ENCODE measurements at places on chromosomes 7 and 10. TPM values are rescaled to one million over a fixed set of nuclear protein-coding genes. Genes with fewer than 3 reads are reported as not detected.
A peak's percentile ranks its signal among the peaks of the same experiment; 100 is the strongest.

DNA sequence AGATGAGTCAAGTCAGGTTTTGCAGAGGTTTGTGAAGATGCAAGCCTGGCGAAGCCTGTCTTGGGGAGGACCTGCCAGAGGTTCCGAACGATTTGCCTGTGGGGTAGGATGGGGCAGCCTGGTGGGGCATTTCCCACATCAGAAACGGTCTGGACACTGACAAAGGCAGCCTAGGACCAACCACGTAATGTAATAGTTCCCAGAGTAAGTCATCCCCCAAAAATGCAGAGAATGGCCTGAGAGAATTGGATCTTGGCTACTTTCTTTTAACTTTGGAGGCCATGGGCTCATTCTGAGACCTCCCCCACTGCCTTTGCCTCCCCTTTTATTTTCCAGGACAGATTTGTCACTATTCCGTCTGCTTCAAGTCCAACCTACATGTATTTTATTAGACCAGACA, 168.9 kb upstream of the SH2B2 start:
- DNase-seq: peak; percentile 88

Gene SLC16A9
- polyA plus RNA-seq: 0.05 TPM

DNA sequence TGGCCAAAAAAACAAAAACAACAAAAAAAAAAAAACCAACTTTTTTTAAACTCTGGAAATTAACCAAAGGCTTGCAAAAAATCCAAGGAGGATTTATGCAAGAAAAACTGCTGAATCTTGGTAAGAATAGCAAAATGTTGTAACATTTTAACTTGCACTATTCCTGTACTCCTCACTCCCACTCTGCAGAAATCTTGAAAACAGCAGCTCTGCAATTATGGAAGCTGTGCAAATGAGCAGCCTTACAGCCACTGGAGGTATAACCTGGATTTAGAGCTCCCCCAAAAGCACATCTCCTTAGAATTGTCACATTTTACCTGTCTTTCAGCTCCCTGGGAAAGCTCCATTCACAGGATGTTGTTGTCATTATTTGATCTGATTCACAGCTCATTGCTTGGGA, 41.8 kb upstream of the LRGUK start:
- DNase-seq: no peak

GRCh38 chr7:130444234-130444633, 3.4 kb upstream of the CEP41 start:
- no peak for DNase-seq

- DNase-seq: no peak
Measured at GRCh38 chr7:152893801-152894294, 134.3 kb downstream of the ACTR3B start.

Gene DMBT1
- 0.01 TPM for polyA plus RNA-seq

DNA sequence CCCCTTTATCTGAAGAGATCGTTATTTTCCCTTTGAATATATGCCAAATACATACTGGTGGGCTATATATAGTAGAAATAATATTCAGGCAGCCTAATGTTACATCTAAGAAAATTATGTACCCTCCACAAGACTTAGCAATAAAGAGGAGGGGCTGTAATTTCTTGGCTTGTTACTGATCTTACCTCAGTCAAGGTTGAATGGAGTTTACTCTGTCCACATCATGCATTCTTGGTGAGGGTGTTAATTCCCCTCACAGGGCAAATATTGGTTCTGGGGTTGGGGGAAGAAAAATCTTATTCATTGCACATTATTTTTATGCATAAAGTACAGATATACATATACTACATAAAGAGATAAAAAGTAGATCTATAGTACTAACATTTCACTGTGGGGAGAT, 145.8 kb upstream of the ANK3 start:
- DNase-seq: no peak

DNA sequence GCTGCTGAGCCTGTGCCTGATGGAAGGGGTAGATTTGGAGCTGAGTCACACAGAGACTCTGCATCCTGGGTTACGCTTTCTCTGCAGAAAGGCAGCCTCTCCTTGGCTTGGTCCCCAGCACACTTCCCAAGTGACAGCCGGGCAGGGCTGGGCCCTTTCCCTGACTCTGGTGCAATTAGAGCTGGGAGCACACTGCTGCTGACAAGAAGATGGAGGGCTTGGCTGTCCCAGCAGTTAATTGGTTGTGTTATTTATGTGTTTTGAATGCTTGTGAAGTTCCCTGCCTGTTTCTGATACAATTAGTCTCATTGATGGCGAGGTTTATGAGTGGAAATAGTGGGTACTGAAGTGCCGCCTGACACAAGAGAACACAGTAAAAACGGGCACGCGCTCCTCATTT, 123.6 kb downstream of the TCERG1L start:
- DNase-seq: no peak

GRCh38 chr7:30468041-30468440, 10.5 kb downstream of the NOD1 start:
- DNase-seq: no peak

Gene NPC1L1
- not detected for polyA plus RNA-seq

Gene KIAA1217
- polyA plus RNA-seq: 2.2 TPM

Gene GLI3
- 4.4 TPM for polyA plus RNA-seq

Gene MACC1
- not detected for polyA plus RNA-seq

DNA sequence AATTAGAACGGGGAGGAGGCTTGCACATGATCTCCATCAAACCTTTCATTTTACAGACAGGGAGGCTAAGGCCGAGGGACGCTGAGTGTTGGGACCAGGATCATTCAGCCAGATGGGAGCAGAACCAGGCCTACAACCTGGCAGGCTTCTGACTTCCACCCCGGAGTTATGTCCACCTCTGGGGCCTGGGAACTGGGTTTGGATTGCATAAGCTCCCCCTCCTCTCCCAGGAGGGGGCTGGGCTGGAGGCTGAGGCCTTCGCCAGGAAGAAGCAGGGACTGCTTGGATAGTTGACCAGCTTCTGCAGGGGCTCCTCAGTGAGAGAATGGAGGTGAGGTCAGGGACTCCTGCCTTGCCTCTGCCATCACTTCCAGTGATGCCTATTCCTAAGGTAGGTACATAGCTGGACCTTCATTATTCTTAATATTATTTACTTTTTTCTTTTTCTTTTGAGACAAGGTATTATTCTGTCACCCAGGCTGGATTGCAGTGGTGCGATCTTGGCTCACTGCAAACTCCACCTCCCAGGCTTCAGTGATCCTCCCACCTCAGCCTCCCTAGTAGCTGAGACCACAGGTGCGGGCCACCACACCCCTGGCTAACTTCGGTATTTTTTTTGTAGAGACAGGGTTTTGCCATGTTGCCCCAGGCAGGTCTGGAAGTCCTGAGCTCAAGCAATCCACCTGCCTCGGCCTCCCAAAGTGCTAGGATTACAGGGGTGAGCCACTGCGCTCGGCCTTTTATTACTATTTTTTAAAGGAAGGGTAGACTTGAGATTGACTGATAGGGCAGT, 1.3 kb downstream of the SNX10 start:
- no peak for DNase-seq

GRCh38 chr7:74026903-74027682, 880 bp upstream of the ELN start:
- DNase-seq: no peak

Gene IDI2
- polyA plus RNA-seq: not detected

DNA sequence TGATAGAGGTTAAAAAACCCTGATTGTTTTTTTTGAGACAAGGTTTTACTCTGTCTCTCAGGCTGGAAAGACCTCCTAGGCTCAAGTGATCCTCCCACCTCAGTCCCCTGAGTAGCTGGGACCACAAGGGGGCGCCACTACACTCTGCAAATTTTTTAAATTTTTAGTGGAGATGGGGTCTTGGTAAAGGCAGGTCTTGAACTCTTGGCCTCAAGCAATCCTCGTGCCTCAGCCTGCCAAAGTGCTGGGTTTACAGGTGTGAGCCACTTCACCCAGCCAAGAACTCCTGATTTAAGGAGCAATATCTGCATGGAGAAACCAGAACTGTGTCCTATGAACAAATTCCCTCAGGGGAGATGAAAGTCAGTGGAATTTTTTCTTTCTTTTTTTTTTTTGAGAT, 7.3 kb upstream of the KLHDC10 start:
- no peak for DNase-seq

DNA sequence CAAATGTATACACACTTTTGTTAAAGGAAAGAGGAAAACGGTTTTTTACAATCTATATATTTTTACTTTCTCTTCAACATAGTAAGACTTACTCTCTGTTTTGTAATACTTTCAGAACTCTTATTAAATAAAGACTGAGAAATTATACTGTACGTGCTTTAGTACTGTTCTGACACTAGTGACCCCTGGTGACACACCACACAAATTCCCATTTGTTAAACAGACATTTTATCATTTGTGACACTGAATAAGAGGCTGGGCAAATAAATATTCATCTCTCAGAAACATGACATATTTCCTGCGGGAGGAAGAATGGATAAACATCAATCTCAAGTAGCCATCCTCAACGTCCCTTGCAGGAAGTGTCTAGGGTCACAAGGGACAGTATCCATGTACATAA, 68.9 kb upstream of the ZNF33B start:
- DNase-seq: no peak

Gene WDFY4
- polyA plus RNA-seq: not detected

GRCh38 chr7:121397822-121398221, 1.7 kb upstream of the FAM3C start:
- DNase-seq: no peak

Gene ACTL6B
- not detected for polyA plus RNA-seq

Gene CDK6
- 29.8 TPM for polyA plus RNA-seq

Gene SLC26A4
- 0.12 TPM for polyA plus RNA-seq

GRCh38 chr7:96422388-96422787, 100.5 kb upstream of the SLC25A13 start:
- no peak for DNase-seq

Gene LIPN
- not detected for polyA plus RNA-seq

DNA sequence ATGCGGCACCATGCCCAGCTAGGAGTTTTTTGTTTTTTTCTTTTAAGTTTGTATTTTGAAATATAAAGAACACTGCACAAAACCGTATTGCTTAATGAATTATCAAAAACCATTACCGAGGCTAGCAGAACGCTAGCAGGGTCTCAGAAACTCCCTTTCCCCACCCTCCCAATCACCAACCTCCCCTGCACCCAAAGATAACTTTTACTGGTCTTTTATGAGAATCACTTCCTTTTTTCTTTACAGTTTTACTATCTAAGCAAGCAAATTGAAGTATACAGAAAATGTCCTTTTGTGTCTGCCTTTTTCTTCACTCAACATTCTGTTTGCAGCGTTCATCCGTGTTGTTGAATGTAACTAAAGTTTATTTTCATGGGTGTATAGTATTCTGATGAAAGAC, 13.4 kb downstream of the HIP1 start:
- no peak for DNase-seq

DNA sequence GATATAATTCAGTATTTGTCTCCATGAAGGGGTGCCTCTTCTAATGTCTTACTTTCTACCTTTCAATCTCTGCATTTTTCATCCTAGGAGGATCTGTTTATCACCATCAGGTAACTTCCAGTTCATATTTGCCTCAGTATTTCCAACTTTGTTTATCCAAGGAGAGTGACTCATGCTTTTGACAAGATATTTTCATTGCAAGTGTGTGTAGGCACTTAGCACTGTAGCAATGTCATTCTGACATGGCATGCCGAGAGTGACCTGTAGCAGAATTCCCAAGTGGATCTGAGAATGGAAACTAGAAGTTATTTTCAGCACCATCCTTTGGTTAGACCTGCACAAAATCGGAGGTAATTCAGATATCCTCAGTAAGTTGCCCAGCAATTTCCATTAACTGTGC, 129.9 kb downstream of the INHBA start:
- DNase-seq: no peak

- DNase-seq: no peak
Measured at GRCh38 chr10:62024026-62024701, 122.7 kb downstream of the ARID5B start.

DNA sequence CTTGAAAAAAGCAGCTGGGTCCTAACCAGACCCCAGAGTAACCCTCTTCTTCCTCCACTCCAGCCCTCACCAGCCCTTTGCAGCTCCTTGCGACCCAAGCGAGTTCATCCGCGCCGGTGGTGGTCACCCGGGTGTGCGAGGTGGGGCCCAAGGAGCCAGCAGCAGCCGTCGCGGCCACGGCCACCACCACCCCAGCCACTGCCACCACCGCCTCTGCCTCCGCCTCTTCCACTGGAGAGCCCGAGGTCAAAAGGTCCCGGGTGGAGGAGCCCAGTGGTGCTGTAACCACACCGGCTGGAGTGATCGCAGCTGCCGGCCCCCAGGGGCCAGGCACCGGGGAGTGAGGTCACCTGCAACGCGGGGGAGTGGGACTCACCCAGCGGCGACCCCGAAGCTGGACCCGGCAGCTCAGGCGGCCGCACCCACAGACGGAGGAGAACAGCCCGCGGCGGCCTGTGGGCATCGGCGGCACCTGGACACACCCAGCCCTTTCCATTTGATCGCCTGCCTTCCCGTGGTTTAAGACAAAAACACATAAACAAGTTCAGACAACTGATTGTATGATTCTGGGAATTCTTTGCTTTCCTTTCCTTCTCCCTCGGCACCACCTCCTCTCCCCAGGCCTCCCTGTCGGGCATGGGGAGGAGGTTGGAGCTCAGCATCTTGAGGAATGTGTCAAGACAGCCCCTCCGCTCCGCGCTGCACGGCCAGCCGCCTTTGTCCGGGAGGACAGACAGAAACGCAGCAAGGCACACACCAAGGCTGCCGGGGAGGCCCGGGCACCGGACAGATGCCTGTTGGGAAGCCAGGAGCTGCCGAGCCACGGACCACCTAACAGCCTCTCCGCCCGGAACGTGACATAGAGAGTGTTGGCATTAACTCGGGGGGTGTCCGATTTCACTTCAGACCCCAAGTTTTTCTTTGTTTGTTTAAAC, 13.0 kb upstream of the AP5Z1 start:
- no peak for DNase-seq

GRCh38 chr10:132602614-132603013, 65.0 kb downstream of the INPP5A start:
- no peak for DNase-seq

DNA sequence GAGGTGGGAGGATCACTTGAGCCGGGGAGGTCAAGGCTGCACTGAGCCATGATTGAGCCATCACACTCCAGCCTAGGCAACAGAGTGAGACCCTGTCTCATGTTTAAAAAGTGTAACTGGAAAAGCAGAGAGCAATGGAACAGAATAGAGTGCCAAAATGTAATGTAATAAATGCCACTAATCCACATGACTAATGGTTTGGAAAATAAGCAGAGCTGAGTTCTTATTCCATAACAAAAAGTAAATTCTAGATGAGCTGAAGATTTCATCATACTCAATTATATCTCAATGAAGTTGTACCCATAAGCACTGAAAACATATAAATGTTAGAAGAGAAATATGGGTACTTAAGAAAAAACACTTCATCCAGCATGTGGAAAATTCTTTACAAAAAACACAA, 132.6 kb downstream of the USP6NL start:
- no peak for DNase-seq

DNA sequence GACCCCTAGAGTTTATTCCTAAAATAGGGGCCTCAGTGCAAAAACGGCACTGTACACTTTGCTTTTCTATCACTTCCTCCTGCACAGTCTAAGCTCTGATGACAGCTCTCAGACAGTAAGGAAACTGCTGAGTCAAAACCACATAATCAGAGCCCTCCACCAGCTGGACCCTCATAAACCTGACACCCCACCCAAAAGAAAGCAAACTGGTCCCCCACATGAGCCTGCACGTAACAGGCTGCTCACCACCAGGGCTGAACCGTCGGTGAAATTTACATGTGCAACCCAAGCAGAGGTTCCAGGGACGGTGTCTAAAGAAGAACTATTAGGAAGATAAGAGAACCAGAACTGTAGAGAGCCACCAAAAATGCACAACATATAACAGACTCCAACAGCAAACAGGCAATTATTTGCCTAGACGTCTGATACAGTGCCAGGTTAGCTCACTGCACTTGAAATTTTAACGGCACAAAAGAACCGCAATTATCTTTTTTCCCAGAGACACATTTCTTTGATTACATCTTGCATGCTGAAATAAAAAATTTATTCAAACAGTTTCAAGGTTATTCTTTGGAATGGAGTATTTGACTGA, 19.6 kb downstream of the SGMS1 start:
- DNase-seq: no peak

Gene NXPH1
- polyA plus RNA-seq: not detected

Measured in BJ (cell line).